ENCODE measurements at places on chromosomes 7 and 10. TPM values are rescaled to one million over a fixed set of nuclear protein-coding genes. Genes with fewer than 3 reads are reported as not detected.

DNA sequence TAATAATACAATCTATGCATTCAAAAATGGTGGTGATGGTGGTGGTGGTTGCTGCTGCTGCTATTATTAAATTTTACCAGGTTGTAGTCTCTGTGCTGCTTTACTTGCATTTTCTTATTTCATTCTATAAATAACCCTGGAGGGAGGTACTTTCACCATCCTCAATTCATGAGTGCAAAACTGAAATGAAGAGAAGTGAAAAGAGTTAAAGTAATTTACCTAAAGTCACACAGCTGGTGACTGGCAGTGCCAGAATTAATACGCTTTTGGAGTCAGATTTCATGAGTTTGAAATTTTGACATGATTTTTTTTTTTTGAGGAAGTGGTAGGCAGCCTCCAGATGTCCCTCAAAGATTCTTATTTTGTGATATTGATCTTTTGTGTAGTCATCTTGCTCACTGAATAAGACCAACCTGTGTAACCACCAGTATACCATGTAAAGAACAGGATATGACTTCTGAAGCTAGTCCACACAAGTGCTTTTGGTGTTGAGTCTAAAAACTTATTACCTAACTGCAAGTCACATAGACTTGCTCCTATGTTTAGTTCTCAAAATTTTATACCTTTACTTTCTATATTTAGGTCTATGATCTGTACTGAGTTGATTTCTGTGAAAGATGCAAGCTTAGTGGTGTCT is 218.8 kb downstream of the ZWINT start:
- H3K4me1 ChIP-seq, result no peaks in the 10 kb centered on the region
- H3K36me3 ChIP-seq, result no peaks in the 10 kb centered on the region
- no peak for DNase-seq
- H3K4me3 ChIP-seq, result no peak overlapping the region
- H3K27me3 ChIP-seq, result no peaks in the 10 kb centered on the region

Gene BZW2
- 60.2 TPM for total RNA-seq

DNA sequence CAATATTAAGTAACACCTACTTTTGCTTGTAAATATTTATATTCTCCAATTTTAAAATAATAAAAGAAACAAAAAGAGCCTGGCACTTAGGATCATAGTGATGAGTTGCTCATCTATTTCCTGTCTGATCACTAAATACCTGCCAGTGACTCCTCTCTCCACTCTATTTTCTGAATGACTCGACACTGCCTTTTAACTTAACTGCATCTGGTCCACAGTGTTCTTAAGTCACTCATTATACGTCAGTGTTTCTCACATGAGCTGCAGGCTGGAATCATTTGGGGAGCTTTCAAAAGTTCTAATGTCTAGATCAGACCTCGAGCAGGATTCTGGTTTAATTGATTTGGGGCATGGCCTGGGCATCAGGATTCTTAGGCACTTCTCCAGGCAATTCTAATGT is 78.0 kb upstream of the AGBL3 start:
- no peaks in the 10 kb centered on the region for H3K36me3 ChIP-seq
- H3K27me3 ChIP-seq, result no peaks in the 10 kb centered on the region
- peaks cover 10% of the 10 kb centered on the region for H3K4me1 ChIP-seq
- H3K27ac ChIP-seq, result no peak overlapping the region
- no peak for DNase-seq

DNA sequence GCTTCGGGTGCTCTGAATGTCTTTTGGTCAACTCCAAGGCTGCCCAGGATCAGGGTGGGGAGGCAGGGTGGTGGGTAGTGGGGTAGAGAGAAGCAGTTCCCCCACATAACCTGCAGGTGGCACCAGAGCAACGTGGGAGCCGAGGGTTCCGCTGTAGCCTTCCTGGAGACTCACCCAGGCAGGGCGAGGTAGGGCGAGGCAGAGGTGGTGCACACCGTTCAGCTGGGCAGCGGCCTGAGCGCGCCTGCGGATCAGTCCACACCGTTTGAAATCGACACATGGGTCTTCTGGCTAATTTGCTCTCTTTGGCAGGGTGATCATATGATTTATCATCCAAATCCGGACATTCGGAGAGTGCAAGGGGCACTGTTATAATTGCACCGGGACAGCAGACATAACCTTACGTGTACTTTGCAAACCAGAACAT is 41.4 kb upstream of the MAP3K8 start:
- H3K4me3 ChIP-seq, result no peak overlapping the region
- H3K4me1 ChIP-seq, result no peaks in the 10 kb centered on the region
- no peaks in the 10 kb centered on the region for H3K36me3 ChIP-seq
- H3K27me3 ChIP-seq, result no peaks in the 10 kb centered on the region

DNA sequence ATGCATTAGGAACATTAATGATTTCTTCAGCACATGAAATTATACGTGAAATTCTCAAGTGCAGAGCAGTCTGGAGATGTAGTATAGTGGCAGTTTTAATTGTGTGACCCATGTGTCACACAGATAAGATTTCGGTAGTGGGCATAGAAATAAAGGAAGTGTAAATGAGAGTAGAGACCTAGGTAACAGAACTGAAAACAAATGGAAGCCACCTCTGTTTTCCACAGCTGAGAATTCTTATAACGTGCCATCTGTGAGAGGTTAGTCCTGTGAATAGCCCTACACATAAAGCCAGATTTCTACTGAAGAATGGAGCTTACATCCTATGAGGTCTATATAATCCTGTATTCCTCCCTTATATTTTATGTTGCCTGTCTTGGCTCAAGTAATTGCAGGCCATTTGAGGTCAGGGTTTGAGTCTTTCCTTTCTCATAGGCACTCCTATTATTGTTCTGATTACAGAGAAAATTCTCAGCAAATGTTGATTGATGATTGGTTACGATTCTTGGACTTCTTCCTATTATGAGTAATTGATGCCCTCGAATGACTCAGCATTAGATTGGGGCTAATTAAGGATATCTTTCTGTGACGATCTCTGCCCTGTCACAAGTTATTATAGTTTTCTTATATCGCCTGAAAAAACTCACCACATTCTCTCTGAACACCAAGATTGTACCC is 258.2 kb downstream of the KIF20B start:
- H3K36me3 ChIP-seq, result no peaks in the 10 kb centered on the region
- no peak overlapping the region for H3K4me3 ChIP-seq
- no peak overlapping the region for H3K27ac ChIP-seq
- no peak for DNase-seq
- no peaks in the 10 kb centered on the region for H3K27me3 ChIP-seq
- no peaks in the 10 kb centered on the region for H3K4me1 ChIP-seq

DNA sequence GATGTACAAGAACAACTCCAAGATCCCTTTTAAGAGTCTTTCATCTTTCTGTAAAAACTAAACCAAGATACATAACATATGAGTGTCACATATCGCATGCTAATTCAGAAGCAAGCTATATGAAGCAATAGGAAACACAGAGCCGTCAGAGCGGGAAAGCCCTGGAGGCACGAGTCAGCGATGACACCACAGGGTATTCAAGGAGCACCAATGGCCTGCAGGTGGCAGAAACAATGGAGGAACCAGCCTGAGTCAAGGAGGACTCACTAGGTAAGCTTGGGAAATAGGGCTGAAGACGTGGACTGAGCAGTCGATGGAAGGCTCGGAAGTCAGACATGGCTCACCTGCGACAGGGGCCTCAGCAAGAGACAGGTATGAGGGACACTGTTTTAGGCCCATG is 214.4 kb downstream of the FAM107B start:
- peak; percentile 75 for DNase-seq
- no peaks in the 10 kb centered on the region for H3K27me3 ChIP-seq
- peaks cover 10% of the 10 kb centered on the region for H3K4me1 ChIP-seq
- H3K27ac ChIP-seq, result no peak overlapping the region
- H3K36me3 ChIP-seq, result no peaks in the 10 kb centered on the region

- H3K4me1 ChIP-seq, result no peaks in the 10 kb centered on the region
- DNase-seq, result no peak
- H3K4me3 ChIP-seq, result no peak overlapping the region
- H3K36me3 ChIP-seq, result no peaks in the 10 kb centered on the region
Observed at GRCh38 chr10:132986978-132987377, 44.6 kb upstream of the CFAP46 start.

DNA sequence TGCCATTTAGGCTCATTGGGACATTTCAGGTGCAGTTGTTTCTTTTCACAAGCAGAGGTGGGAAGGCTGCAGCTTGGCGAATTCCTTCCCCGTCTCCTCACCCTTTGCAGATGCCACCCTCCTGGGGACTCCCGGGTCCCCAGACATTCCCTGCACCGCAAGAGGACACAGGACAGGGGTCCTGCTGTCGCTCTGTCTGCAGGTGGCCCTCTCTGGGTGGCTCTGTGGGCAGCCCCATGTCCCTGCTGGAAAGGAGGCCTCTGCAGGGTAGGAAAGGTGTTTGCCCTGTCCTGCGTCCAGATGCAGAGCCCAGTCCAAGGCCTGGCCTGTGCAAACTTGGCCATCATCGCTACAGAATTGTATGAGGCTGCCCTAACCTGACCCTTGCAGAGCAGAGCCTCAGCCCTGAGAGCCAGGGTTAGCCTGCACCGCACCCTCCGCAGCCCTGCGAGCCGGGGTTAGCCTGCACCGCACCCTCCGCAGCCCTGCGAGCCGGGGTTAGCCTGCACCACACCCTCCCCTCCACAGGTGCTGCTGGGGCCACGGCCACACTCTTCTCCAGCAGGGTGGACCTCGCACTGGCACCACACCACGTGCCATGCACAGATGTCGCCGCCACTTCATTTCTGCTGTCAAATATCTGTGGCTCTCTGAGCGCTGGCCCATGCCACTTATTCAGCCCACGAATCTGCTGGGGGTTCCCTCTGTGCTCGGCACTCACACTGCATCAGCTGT is 61.0 kb downstream of the CFAP46 start:
- H3K27ac ChIP-seq, result no peak overlapping the region
- no peaks in the 10 kb centered on the region for H3K36me3 ChIP-seq
- no peak for DNase-seq

Gene LUC7L2
- 81.2 TPM for total RNA-seq
